Activated T-cell treated with anti-CD3 and anti-CD28 coated beads, Interleukin-2, amount 50 U/mL, for 72 hours (primary cell): ENCODE measurements at places on chromosomes 4 and X. TPM values are rescaled to one million over a fixed set of nuclear protein-coding genes. Genes with fewer than 3 reads are reported as not detected.

Gene MAGEA10
- not detected for total RNA-seq

Gene PCDH10
- not detected for total RNA-seq

Gene RHOXF2
- not detected for total RNA-seq

Gene UGT2A1
- not detected for total RNA-seq

DNA sequence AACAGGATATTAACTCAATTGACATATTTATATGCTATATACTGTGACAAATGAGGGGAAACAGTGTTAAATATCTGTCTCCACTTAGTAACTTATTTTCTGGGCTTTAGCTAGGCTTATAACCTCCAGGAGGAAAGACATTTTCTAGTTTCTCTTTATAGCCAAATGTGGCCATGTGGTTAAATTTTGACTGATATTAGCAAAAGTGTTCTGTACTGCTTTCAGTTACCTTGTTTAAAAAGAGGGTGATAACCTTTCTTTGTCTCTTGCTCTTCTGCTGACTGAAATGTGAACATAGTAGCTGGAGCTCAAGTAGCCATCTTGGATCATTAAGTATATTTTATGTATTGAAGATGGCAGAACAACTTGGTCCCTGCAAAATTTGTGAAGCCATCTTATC, 253.7 kb downstream of the PDHA2 start:
- no peak for DNase-seq

Gene ERVMER34-1
- not detected for total RNA-seq

Gene TBX22
- not detected for total RNA-seq

Gene TCP11X2
- total RNA-seq: not detected

Gene BEND2
- not detected for total RNA-seq

Gene NUDT11
- 3.0 TPM for total RNA-seq

DNA sequence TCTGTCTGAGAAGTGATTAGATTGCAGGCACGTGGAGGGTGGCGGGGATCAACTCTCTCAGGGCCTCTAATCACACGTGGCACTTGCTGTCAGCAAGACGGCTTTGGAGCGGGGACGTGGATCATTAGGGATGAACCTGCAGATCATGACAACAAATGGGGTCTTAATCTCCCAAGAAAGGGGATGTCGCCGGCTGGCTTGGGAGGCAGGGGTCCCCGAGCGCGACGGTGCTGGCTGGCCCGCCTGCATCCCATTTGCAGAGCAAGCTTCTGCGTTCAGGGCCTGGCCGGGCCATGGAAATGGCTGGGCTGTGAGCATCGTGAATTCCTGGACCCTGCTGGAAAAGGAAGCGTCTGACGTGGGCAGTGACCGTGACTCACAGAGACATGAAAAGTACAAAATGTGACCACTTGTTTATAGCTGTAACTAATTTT, 85.1 kb upstream of the SHOX start:
- no peak for DNase-seq

GRCh38 chr4:37873386-37873785, 17.5 kb upstream of the TBC1D1 start:
- no peak for DNase-seq

- peak; percentile 17 for DNase-seq
Measured at GRCh38 chr4:107037199-107037584, 1.1 kb upstream of the DKK2 start.

DNA sequence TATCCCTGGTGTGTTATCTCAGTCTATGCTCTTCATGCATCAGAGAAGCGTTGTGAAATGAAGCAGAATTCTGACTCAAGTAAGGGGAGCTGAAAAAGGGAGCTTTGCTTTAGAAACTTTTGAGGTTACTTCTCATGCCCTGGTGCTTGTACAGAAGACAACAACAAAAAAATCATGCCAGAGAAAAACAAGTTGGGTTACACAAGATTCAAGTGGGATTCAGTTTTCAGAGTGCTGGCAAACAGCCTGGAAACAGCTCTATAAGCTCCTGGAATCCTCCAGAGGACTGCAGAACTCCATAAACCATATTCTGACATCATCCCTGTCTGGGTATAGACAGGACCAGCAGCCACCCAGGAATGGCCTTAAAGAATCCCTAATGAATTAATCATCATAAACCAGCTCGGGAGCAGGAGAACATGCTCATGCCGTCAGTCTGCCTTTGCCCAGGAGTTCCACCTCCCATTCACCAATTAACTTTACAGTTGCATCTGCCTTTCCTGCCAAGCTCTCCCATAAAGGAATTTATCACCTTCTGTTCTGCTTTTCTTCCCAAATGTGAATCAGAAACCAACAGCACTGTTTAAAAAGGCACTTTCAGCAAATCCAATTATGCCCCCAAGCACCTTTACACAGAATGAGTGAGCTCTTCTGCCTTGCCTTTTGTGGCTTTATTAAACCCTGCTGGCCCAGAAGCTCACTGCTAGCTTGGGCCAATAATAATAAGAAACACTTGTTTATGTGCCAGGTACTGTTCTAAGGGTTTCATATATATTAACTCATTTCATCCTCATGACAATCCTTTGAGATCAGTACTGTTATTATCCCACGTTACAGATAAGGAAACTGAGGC, 54.5 kb upstream of the FBXW7 start:
- no peak for DNase-seq

Gene PAK3
- total RNA-seq: 1.1 TPM

Gene ZNF827
- 39.0 TPM for total RNA-seq
